Glomerular endothelial cell (primary cell): ENCODE measurements at places on chromosomes 12 and 14. TPM values are rescaled to one million over a fixed set of nuclear protein-coding genes. Genes with fewer than 3 reads are reported as not detected.

TMEM229B gene
- 1.6 and 2.9 TPM in 2 replicates for total RNA-seq

PDE6H gene
- total RNA-seq, result not detected in 2 replicates

PYGL gene
- total RNA-seq, result 46.8 and 69.1 TPM in 2 replicates

ATXN7L3B gene
- 21.7 and 25.7 TPM in 2 replicates for total RNA-seq

MGST1 gene
- total RNA-seq, result 4.7 and 26.9 TPM in 2 replicates

TTC7B gene
- total RNA-seq, result 66.7 and 83.7 TPM in 2 replicates

BCL11B gene
- 0.18 TPM in 1 of 2 replicates, not detected in the other for total RNA-seq
